ENCODE measurements at places on chromosomes 5 and 9.

GRCh38 chr9:79682076-79682736, 110.4 kb downstream of the TLE4 start:
- DNase-seq: peak; percentile 54

- DNase-seq: no peak
These were observed 102.9 kb upstream of the PPP1R26 start for GRCh38 chr9:135376511-135377265.

DNA sequence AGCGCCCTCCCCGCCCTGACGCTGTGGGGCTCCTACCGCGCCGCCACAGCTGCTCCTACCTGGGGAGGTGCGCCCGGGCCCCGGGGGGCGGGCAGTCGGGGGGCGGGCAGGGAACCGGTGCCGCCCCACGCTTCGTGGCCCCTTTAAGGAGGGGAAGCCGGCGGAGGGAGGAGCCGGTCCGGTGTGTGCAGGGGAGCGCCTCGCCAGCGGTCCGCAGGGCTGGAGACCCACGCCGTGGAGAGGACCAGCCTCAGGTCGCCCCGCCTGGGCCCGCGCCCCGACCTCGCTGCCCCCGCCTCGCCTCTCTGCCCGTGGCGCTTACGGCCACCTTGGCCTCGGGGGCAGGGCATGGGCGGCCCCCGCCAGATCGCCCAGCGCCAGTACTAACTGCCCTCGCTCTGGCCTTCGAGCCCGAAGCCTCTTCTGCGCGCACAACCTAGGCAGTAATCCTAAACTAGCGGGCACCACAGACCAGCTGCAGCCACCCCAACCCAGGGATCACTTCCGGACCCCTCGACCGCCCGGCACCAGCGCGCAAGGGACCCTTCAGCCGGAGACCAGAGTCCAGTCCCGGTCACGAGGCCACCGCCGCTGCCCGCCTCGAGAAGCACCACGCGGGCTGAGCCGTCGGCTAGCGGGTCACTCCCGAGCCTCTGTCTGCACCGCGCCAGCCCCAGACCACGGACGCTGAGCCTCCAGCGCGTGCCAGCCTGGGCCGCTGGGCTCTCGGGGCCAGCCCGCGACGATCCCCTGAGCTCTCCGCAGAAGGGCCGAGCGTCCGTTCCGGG, at the start of gene FOXE1:
FOXE1 (plus strand) TSS at position 171 of the 788 bp plus-strand sequence. CDS start 689 bp downstream, outside the sequence.
- DNase-seq: peak; percentile 36

DNA sequence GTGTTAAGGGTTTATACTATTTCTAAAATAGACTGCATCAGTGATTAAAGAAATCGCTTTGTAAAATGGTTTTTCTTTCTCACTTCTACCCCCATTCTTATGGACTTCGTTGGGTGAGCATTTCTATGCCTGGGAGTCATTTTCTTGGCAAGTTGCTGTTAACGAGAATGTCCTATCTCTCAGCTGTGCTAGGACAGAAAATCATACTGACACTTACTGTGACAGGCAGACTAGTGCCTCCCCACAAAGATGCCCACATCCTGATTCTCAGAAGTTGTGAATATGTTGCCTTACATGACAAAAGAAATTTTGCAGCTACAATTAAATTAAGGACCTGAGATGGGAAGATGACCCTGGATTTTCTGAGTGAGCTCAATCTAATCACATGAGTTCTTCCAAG, 65.1 kb upstream of the NMUR2 start:
- no peak for DNase-seq

- no peak for DNase-seq
These were observed 291.2 kb downstream of the ARHGAP26 start for GRCh38 chr5:143061161-143061945.

DNA sequence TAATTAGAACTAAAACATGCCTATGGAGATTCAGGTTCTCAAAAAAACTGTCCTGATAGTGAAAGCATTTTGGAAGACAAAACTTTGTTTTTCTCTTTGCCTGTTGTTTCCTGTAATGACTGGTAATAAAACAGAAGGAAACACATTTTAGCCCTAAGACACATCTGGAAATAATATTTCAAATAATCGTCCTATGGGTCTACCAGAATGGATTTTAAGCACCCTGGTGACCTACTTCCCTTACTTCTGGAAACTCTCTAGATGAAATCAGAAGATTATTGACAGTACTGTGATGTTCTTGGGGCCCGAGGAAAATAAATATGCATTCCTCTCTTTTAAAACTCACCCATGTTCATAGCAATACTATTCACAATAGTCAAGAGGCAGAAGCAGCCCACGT, 110.1 kb upstream of the TLE4 start:
- no peak for DNase-seq

GRCh38 chr5:98827161-98827560, 53.7 kb downstream of the RGMB start:
- no peak for DNase-seq

DNA sequence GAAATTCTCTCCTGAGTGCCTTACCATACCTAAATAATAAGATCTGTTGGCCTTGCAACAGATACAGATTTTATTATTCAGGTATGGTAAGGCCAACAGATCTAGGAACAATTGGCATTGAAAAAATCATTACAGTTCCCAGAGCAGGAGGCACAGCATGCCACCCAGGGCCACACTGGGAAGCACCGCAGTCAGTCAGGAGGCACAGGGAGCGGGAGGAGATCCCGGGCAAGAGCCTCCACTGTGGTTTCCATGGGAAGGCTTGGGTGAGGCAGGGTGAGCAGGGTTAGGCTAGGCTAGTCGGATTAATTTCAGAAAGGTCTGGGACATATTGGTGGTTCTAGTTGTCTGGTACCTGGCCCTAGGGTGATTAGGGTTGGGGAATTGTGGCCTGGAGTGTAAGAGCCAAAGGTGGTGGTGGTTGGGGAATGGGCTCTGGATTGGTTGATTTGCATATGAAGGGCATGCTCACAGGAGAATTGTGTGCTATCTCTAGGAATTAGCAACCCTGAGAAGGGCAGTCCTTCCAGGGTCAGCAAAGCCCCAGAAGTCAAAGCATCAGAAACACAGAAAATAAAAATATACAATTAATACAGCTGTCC, 111.4 kb downstream of the PDE8B start:
- DNase-seq: peak; percentile 83

- no peak for DNase-seq
These were observed 55.6 kb downstream of the S1PR3 start for GRCh38 chr9:89046832-89047231.

DNA sequence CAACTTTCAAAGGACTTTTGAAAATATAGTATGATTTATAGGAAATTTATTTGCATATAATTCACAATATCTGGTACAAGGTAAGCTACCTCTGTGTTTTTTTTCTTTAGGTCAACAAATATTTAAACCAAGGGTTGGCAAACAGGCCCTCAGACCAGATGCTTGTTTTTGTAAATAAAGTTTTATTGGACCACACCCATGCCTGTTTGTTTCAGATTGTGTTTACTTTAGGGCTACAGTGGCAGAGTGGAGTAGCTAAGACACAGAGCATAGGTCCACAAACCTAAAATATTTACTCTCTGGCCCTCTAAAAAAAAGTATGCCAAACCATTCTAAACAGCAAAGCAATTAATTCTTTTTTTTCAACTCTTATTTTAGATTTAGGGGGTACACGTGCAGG, 119.7 kb upstream of the CCDC152 start:
- no peak for DNase-seq
